Frontal cortex (tissue), 4 donors: ENCODE measurements at places on chromosomes 6 and 20. TPM values are rescaled to one million over a fixed set of nuclear protein-coding genes. Genes with fewer than 3 reads are reported as not detected.

PPIL6 gene
- 37.9 TPM for total RNA-seq

FAM217B gene
- 32.6 TPM for total RNA-seq

DNA sequence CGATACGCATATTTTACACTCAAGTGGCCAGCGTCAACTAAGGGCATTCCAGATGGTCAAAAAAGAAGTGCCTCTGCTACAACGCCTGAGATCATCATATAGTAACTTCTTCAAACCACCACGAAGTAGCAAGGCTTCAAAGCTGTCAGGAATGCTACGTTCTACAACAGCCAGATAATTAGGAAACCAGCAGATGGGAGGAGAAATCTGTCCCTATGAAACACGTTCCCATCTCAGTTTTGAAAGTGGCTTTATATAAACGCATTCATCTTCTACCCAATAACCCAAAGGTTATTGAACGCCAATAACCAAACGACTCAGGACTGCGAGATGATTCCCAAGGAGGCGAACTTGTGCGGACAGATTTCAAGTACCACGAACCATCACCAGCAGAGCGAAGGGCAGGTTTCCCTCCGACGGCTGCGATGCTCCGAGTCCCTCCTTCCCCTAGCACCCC, 1.2 kb downstream of the ABHD12 start:
- DNase-seq, result peak; percentile 14

DNA sequence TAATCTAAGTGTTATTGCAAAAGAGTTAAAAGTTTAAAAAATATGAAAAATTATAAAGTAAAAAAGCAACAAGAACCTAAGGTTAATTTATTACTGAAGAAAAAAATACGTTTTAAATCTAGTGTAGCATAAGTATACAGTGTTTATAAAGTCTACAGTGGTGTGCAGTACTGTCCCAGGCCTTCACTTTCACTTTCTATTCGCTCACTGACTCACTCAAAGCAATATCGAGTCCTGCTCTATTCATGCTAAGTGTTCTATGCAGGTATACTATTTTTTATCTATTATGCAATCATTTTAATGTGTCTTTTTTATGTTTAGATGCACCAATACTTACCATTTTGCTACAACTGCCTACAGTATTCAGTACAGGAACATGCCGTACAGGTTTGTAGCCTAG, 113.0 kb downstream of the MANEA start:
- no peak for DNase-seq

- DNase-seq, result no peak
These were observed 148.2 kb upstream of the CITED2 start for GRCh38 chr6:139522511-139523220.
